ENCODE measurements at places on chromosomes 3 and 15.

DNA sequence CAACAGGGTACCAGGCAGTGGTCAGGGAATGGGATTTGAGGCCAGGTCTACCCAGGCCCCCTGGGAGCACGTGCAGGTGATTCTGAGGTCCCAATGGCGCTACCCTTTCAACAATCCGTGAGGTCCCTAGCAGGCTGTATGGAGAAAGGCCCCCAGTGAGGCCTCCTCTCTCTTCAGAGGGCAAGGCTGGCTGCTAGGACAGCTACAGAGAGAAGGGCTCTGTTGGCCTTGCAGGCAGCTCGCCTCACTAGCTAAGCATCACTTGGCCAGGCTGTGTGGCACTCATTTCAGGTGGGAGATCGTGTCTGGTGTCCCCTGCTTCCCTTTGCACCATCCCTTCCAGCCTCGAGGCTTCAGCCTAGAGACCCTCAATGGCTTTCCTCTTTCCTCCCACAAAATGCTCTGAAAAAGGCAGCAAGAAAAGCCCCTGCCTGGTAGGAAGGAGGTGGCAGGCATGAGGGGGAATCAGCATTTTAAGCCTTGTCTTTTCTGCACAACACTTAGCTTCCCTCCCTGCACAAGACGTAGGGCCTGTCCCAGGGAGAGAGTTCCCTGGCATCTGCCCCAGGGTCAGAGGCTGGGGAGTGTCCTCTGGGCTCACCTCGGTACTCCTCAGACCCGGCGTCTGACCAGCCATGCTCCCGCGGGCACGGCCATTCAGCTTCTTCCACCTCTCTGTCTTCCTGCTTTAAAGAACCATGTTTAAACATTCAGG lies 111.8 kb downstream of the ASB7 start:
- DNase-seq: no peak

DNA sequence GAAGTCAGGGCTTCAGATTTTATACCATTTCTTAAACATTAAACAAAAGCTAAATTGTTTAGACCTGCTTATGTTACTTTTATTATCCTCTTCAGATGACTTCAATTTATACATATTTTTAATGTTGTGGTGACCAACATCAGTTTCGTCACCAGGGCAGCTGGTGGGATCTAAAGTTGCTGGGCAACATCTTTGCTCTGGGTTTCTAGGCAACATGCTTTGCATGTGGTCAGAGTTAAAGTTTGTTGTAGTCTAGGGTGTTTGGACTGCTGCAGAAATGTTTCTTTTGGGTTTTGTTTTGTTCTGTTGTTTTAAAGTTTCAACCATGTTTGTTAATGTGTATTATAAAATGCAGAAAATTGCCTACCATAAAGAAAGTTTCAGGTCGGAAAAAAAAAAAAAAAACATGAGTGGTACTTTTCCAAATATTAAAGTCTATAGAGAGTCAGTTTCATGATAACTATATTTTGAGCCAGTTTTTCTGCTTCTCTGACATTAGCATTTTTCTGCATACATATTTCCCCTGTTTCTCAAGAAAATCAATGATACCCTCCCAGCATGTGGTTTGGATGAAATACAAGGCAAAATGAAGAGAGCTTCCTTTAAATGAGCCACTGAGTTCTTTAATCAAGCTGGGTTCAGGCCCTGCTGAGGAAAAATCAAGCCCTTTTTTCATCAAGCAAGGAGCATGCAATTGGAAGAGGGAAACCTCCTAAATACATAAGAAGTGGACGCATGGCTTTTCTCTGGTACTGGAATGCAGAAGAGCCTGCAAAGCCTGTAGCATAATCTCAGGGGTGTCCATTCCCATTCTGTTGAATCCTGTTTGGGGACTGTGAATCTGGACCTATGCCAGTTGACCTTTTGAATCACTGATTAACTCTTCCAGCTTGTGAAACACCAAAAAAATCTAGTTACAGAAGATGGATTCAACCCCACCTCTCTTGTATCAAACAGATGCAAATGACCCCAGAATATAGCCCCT lies 35.0 kb upstream of the VGLL3 start:
- DNase-seq: no peak

GRCh38 chr15:35506272-35506870 lies 39.6 kb downstream of the DPH6 start:
- no peak for DNase-seq

DNA sequence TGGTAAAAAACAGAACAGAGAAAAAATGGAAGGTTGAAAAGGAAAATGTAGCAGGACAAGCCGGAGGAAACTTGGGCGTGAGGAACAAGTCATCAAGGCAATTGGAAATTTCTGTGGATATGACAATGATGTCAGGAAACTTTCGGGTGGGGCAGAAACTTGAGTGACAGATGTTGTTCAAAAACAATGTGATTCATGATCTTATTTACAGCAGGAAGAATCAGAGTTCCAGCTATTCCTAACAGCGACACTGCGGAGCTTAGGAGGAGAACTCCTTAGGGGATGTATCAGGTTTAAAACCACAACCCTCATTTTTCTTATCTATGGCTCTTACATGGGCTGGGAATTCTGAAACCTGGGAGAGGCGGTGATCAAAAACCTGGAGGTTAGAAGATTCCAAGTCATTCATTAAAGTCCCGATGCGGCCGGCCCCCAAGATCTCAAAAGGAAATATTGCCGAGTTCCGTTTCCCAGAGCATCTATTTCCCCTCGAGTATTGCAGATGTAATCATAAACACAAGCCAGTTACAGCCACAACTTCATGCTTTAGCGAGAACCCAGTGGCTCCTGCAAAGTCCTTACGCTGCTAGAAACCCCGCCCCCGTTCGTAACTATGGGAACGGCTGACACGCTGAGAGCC lies 659 bp upstream of the ARRDC4 start:
- DNase-seq: no peak

- no peak for DNase-seq
Measured at GRCh38 chr3:128780101-128780837, 54.3 kb downstream of the RAB7A start.

DNA sequence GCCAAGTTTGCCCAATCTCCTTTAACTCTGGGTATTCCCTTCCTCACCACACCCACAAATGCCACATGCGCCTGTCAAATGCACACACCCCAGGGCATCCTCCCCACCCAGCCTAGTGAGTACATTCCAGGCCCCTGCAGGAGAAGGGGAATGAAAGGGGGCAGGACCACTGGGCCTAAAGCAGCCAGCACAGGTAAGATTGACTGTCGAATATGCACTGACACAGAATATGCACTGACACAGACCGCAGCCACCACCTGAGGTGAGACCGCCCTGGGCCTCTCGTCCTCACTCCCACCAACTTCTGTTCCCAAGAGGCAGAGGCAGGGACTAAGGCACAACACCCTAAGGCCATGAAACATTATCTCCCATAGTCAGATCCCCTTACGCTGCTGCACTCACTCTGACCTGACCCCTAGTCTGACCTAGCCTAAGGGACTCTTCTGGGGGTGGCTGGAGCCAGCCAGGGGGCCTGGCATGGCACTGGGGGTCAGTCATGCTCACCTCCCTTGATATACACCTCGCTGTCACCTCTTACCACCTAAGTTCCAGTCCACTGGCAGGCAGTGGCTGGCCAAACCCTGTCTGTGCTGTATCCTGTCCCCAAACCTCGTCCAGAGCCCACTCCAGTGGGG lies 10.8 kb downstream of the AP3B2 start:
- no peak for DNase-seq

- no peak for DNase-seq
Measured at GRCh38 chr15:45703670-45704328, 69.0 kb downstream of the SQOR start.

GRCh38 chr3:135263331-135263730 lies 468.3 kb downstream of the EPHB1 start:
- DNase-seq: no peak

GRCh38 chr15:63969652-63970421 lies 76.4 kb downstream of the DAPK2 start:
- no peak for DNase-seq

GRCh38 chr3:112974894-112975293 lies at the start of gene CD200R1:
TSS of gene CD200R1 (minus strand) at chr3:112975103. CDS start at chr3:112974857, 246 bp downstream.
- DNase-seq: no peak

GRCh38 chr3:133112666-133113065 lies 74.5 kb downstream of the TMEM108 start:
- no peak for DNase-seq

- DNase-seq: no peak
Measured at GRCh38 chr3:17340261-17340660, 402.2 kb downstream of the TBC1D5 start.

- DNase-seq: no peak
Measured at GRCh38 chr3:17972030-17972429, 229.6 kb upstream of the TBC1D5 start.

- no peak for DNase-seq
Measured at GRCh38 chr3:157317895-157318294, 118.8 kb upstream of the PTX3 start.

DNA sequence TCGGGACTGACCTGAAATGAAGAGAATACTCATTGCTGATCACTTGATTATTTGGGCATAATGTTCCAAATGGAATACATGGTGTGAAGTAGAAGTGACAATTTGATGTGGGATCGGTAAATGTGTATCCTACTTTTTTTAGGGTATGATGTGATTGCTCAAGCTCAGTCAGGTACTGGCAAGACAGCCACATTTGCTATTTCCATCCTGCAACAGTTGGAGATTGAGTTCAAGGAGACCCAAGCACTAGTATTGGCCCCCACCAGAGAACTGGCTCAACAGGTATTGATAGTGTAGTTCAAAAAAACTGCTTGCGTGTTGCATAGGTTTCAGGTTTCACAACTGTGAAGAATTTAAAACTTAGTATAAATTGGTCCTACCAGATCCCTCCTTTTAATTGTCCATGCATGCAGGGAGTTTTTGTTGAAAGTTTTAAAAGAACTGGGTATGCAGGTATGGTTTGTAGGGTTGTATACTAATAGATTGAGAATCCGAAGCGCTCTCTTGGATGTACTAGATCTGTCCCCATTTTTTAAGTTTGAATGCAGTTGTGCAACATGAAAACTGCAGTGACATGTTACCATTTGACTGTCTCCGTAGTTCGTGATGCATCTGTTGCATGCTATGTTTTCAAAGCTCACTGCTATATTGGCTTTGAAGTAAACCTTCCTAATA lies 1.6 kb downstream of the EIF4A2 start:
- DNase-seq: no peak

DNA sequence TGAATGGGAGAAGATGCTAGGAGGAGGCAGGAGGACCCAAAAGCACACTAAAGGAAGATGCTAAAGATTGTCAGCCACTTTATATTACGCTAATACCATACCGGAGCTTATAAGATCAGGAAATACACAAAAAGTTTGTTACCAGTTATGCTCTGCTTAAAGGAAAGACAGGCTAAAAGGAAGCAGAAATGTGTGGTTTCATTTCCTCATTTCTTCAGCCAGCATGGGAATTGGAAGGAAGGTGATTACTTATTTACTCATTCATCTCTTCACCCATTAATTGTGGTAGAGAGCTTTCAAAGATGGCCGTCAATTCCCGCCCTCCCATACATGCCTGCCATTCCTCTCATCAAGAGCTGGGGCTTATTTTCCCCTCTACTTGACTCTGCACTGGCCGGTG lies 26.7 kb upstream of the TMEM158 start:
- no peak for DNase-seq

GRCh38 chr3:140020541-140020940 lies 85.6 kb downstream of the CLSTN2 start:
- DNase-seq: no peak

Data from stimulated activated CD8-positive, alpha-beta memory T cell treated with anti-CD3 and anti-CD28 coated beads, Interleukin-15, amount 100 ng/mL, for 48 hours (primary cell).